ENCODE measurements at places on chromosomes 16 and 17. TPM values are rescaled to one million over a fixed set of nuclear protein-coding genes. Genes with fewer than 3 reads are reported as not detected.

TNFRSF17 gene
- not detected for total RNA-seq

DNA sequence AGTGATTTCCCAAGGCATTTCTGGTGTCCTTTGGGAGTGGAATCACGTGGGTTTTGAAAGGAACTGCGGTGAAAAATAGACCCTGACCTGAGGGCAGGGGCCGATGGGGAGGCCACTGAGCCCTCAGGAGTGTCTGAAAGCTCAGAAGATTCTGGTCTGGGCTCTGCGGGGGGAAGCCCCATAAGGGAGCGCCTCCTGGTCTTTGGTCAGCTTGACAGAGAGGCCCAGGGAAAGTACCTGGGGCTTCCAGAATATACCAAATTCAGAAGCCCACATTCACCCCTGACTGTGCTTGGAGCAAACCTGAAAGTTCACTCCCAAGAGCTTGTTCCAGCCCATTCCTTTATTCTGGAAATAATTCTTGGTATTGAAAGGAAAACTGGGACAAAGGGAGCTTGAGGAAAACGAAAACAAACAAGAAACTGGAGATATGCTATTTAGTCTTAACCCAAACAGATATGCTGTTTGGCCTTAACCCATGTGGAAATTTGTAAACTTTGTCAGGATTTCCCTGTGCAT lies 23.2 kb upstream of the NAGLU start:
- H3K4me1 ChIP-seq = peaks cover 9% of the 10 kb centered on the region
- H3K4me3 ChIP-seq = no peak overlapping the region
- H3K27ac ChIP-seq = no peak overlapping the region
- H3K27me3 ChIP-seq = no peaks in the 10 kb centered on the region
- no peak for DNase-seq
- H3K36me3 ChIP-seq = peaks cover 68% of the 10 kb centered on the region

DNA sequence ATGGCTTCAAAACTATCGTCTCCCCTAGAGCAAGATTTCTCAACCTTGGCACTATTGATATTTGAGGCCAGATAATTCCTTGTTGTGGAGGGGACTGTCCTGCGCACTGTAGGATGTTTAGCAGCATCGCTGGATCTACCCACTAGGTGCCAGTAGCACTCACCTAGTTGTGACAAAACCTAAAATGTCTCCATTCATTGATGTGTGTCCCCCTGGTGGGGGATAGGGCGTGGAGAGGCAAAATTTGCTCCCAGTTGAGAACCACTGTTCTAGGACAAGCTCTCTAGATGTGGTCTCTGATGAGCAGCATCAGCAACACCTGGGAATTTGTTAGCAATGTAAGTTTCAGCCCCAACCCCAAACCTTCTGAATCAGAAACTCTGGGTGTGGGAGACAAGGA lies 259.0 kb downstream of the XYLT1 start:
- H3K4me1 ChIP-seq = no peaks in the 10 kb centered on the region
- no peak for DNase-seq
- no peak overlapping the region for H3K27ac ChIP-seq
- no peaks in the 10 kb centered on the region for H3K36me3 ChIP-seq

- no peak overlapping the region for H3K27ac ChIP-seq
- DNase-seq = no peak
- no peaks in the 10 kb centered on the region for H3K36me3 ChIP-seq
- H3K27me3 ChIP-seq = no peaks in the 10 kb centered on the region
- no peaks in the 10 kb centered on the region for H3K4me1 ChIP-seq
Observed at GRCh38 chr16:868386-868755, 67.8 kb upstream of the GNG13 start.

DNA sequence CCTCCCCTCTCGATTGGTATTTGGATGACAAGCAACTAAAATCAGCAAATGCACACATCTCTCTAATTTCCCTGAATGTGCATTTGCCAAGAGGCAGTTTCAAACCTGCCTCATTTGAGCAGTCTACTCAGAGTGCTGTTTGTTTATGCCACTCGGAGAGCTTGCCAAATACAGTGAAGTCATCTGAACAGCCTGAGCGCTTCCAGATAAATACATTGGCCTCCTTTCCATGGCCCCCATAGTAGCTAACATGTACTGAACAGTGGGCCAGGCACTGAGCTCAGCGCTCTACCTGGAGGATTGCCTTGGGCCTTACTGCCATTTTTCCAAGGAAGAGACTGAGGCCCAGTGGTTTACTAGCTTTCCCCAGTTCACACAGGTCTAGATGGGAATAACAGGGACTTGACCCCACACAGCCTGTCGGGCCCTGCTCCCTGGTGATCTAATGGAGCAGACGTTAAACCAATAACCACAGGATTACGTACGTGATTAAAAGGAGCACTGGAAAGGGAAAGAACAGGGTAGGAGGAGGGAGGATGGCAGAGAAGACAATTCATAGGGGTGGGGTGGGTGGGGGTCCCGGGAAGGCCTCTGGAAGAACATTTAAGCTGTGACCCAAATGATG lies 18.7 kb upstream of the ANKRD40CL start:
- H3K4me3 ChIP-seq = no peak overlapping the region
- no peaks in the 10 kb centered on the region for H3K27me3 ChIP-seq
- DNase-seq = peak; percentile 38
- no peaks in the 10 kb centered on the region for H3K36me3 ChIP-seq
- no peak overlapping the region for H3K27ac ChIP-seq
- H3K4me1 ChIP-seq = no peaks in the 10 kb centered on the region

GRCh38 chr16:88983165-88983564 lies 6.2 kb upstream of the CBFA2T3 start:
- no peaks in the 10 kb centered on the region for H3K27me3 ChIP-seq
- no peak overlapping the region for H3K4me3 ChIP-seq
- H3K4me1 ChIP-seq = no peaks in the 10 kb centered on the region

ZG16 gene
- total RNA-seq = not detected

GRCh38 chr16:67968400-67969253 lies at the start of gene SLC12A4:
Gene SLC12A4, minus strand, starts transcription at chr16:67968637. Its CDS starts 84 bp downstream, at chr16:67968553.
- H3K4me3 ChIP-seq = peak within 1 kb of the TSS; percentile 47
- H3K4me1 ChIP-seq = peaks cover 36% of the 10 kb centered on the region

GRCh38 chr17:32723310-32723955 lies 153.5 kb downstream of the MYO1D start:
- H3K4me1 ChIP-seq = no peaks in the 10 kb centered on the region
- H3K36me3 ChIP-seq = no peaks in the 10 kb centered on the region
- DNase-seq = no peak
- no peaks in the 10 kb centered on the region for H3K27me3 ChIP-seq

TP53TG3C gene
- total RNA-seq = not detected

- DNase-seq = no peak
- no peaks in the 10 kb centered on the region for H3K4me1 ChIP-seq
- no peaks in the 10 kb centered on the region for H3K27me3 ChIP-seq
- no peak overlapping the region for H3K4me3 ChIP-seq
- H3K27ac ChIP-seq = no peak overlapping the region
Observed at GRCh38 chr17:64747938-64748540, 85.9 kb upstream of the SMURF2 start.

POLR3K gene
- 6.5 TPM for total RNA-seq

- H3K36me3 ChIP-seq = no peaks in the 10 kb centered on the region
- no peak for DNase-seq
- H3K4me1 ChIP-seq = no peaks in the 10 kb centered on the region
Observed at GRCh38 chr16:27678955-27679354, 129.0 kb downstream of the KATNIP start.

CDR2L gene
- total RNA-seq = 1.2 TPM

DNA sequence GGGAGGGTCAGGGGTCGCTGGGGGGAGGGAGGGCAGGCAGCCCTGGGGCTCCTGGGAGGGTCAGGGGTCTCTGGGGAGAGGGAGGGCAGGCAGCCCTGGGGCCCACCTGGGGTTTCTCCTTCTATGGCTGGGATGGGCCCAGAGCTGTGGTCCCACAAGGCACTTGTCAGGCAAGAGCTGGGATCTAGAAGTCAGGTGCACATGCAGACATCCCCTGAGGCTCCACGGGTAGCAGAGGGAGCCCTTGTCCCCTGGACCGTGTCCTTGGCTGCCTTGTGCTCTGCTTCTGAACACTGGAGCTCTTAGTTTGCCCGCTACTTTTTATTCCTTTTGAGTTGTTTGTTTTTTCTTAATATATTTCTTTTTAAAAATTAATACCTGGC lies 1.8 kb downstream of the TUBB3 start:
- DNase-seq = no peak
- no peaks in the 10 kb centered on the region for H3K36me3 ChIP-seq
- no peak overlapping the region for H3K27ac ChIP-seq
- H3K4me3 ChIP-seq = no peak overlapping the region

Measured in adrenal gland (tissue), 19 donors.